Sigmoid colon (tissue), 7 donors: ENCODE measurements at places on chromosomes 7 and 10. TPM values are rescaled to one million over a fixed set of nuclear protein-coding genes. Genes with fewer than 3 reads are reported as not detected.

DNA sequence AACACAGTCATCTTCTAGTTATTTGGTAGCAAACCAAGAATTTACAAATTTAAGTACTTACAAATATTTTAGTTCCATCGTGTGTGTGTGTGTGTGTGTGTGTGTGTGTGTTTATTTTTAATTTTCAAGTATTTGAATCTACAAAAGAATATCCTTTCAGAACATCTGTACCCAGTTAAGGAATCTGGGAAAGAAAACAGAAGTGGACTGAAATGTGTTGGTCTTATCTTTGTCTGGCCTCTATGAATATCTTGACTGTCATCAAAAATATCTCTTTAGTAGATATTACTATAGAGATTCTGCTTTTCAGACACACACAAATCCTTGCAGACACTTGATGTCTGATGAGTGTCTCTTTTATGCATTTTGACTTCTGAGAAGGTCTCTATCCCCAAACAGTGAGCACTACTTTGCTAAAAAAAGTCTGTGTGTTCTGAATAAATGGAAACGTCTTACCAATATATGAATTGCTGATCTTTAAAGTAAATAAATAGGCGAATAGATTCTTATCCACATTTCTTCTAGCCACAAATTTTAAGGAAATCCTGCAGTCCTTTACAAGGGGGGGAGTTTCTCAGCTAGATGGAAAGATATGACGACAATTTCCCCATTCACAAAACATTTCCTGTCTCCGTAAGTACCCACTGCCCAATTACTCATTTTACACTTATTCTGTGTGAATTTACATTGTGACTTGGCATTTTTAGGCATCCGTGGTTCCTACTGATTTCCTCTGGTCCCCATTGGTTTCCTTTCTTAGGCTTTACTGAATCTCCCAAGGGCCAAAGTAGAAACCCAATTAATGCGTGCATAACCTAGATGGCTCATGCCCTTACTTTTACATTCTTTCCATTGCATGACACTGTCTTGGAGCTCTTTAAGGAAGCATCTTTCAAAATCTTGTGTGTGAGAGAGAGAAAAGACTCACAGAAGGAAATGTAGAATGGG lies 36.0 kb downstream of the NRCAM start:
- DNase-seq, result no peak
- H3K4me3 ChIP-seq, result no peak overlapping the region
- no peaks in the 10 kb centered on the region for H3K27me3 ChIP-seq
- no peaks in the 10 kb centered on the region for H3K4me1 ChIP-seq
- no peak overlapping the region for H3K27ac ChIP-seq
- H3K36me3 ChIP-seq, result no peaks in the 10 kb centered on the region

GRCh38 chr7:24038993-24039392 lies 245.0 kb upstream of the NPY start:
- H3K36me3 ChIP-seq, result no peaks in the 10 kb centered on the region
- no peaks in the 10 kb centered on the region for H3K27me3 ChIP-seq
- no peak overlapping the region for H3K27ac ChIP-seq
- H3K4me3 ChIP-seq, result no peak overlapping the region
- DNase-seq, result no peak
- H3K4me1 ChIP-seq, result no peaks in the 10 kb centered on the region

Gene CCL26
- 3.0 TPM for polyA plus RNA-seq

- H3K27me3 ChIP-seq, result no peaks in the 10 kb centered on the region
- H3K27ac ChIP-seq, result no peak overlapping the region
- H3K4me1 ChIP-seq, result no peaks in the 10 kb centered on the region
- DNase-seq, result no peak
- H3K36me3 ChIP-seq, result no peaks in the 10 kb centered on the region
- H3K4me3 ChIP-seq, result no peak overlapping the region
Measured at GRCh38 chr7:90337106-90337505, 9.4 kb upstream of the GTPBP10 start.

Gene MLXIPL
- polyA plus RNA-seq, result 11.9 TPM

Gene NOC3L
- 1.8 TPM for polyA plus RNA-seq

- no peaks in the 10 kb centered on the region for H3K27me3 ChIP-seq
- no peak overlapping the region for H3K4me3 ChIP-seq
- DNase-seq, result no peak
Measured at GRCh38 chr7:131051304-131051703, 276.4 kb upstream of the MKLN1 start.

DNA sequence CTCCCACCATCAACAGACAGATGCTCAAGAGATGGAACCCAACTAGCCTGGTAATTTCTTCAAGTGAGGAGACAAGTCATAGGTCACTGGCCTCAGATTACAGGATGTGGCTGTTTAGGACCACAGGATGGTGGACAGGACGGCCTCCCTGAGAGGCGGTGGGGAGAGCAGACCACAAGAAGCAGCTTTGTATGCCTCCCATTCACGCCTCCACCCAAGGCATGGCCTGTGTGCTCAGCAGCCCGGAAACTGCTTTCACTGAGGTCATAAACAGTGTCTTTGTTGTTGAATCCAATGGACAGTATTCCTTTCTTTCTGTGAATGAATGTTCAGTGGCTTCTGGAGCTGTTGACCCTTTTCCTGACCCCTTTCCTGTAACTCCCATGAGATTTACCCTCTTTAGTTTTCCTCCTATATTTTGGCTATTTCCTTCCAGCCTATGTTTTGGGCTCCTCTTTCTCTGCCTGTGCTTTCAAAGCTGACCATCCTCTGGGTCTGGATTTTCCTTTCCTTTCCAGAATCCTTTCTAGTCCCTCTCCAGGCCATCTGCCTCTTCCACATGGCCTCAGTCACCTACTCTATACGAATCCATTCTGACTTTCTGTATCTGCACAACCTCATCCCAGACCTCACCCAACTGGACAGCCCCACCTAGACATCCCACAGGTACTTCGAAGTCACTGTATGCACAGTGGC lies 32.4 kb upstream of the INPP5F start:
- no peak overlapping the region for H3K4me3 ChIP-seq
- H3K4me1 ChIP-seq, result no peaks in the 10 kb centered on the region
- no peaks in the 10 kb centered on the region for H3K27me3 ChIP-seq
- DNase-seq, result no peak

Gene AS3MT
- polyA plus RNA-seq, result not detected

DNA sequence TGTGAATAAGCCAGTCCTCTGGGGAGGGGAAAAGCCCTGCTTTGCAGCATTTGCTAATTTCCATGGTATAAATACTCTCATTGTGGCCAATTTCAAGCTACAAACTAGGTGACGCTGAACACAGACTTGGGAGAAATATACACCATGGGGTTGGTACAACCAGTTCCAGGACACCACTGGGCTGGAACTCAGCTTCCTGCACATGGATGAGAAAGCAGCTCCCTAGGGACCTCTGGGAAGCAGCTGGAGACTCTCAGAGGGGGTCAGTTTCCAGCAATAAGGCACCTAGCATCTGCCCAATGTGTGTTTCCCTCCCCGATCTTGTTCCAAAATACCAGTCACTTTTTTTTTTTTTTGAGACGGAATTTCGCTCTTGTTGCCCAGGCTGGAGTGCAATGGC lies 56.8 kb upstream of the WDR11 start:
- no peaks in the 10 kb centered on the region for H3K36me3 ChIP-seq
- H3K4me3 ChIP-seq, result no peak overlapping the region
- DNase-seq, result no peak
- H3K4me1 ChIP-seq, result no peaks in the 10 kb centered on the region
- no peak overlapping the region for H3K27ac ChIP-seq

GRCh38 chr10:58435297-58435985 lies 50.2 kb downstream of the TFAM start:
- H3K27ac ChIP-seq, result no peak overlapping the region
- H3K36me3 ChIP-seq, result no peaks in the 10 kb centered on the region
- DNase-seq, result no peak
- no peaks in the 10 kb centered on the region for H3K4me1 ChIP-seq

Gene PDE6C
- not detected for polyA plus RNA-seq

DNA sequence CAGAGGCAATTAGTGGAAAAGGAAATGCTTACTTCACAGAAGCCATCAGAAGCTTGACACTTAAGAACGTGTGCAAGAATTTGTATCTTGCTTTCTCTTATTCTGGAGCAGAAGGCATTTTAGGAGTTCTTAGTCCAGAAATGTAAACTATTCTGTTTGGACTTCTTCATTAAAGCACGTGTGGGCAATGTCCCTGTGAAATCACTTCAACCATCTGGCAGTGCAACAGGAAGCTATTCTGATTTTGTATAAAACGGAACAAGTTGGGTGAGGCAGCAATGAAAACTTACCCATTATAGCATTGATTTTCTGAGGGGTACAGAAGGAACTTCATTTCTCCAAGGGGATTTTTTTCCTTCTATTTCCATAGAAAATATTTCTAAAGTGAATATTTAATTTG lies 21.3 kb upstream of the ARHGAP21 start:
- H3K36me3 ChIP-seq, result no peaks in the 10 kb centered on the region
- H3K4me3 ChIP-seq, result no peak overlapping the region
- no peaks in the 10 kb centered on the region for H3K4me1 ChIP-seq
- H3K27me3 ChIP-seq, result no peaks in the 10 kb centered on the region
- no peak for DNase-seq

DNA sequence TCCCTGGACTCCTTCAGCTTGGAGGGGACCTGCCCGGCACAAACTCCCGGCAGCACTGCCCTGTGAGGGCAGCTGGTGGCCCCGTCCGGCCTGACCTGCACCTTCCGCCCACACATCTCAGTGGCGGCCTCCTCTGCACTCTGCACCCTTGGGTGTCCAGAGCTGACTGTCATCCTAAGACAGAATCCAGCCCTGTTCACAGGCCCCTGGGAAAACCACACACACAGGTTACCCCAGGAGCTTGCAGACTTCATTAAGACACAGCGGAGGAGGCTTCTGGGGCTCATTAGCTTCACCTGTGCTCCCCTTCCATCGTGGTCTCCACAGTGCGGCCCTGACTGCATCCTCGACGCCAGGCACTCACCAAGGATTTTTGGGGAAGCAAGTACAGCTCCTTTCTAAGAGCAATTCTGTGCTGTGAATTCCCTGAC lies 51.5 kb upstream of the SHH start:
- H3K27ac ChIP-seq, result no peak overlapping the region
- DNase-seq, result peak; percentile 27
- H3K36me3 ChIP-seq, result no peaks in the 10 kb centered on the region
- H3K4me1 ChIP-seq, result no peaks in the 10 kb centered on the region
- peaks cover 45% of the 10 kb centered on the region for H3K27me3 ChIP-seq

DNA sequence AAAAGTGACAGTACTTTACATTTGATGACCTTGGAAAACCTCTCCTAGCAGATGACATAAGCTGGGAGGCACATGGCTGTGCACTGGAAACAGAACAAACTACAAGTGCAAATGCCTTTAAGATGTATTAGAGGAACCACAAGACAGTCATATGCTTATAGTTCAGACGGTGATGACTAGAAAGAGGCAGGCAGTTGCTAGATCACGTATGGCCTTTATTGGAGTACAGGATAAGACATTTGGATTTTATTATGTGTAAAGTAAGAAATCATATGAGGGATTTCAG lies 290.0 kb downstream of the SORCS1 start:
- H3K4me3 ChIP-seq, result no peak overlapping the region
- no peaks in the 10 kb centered on the region for H3K36me3 ChIP-seq
- H3K27me3 ChIP-seq, result no peaks in the 10 kb centered on the region
- H3K4me1 ChIP-seq, result no peaks in the 10 kb centered on the region
- no peak for DNase-seq
- no peak overlapping the region for H3K27ac ChIP-seq

DNA sequence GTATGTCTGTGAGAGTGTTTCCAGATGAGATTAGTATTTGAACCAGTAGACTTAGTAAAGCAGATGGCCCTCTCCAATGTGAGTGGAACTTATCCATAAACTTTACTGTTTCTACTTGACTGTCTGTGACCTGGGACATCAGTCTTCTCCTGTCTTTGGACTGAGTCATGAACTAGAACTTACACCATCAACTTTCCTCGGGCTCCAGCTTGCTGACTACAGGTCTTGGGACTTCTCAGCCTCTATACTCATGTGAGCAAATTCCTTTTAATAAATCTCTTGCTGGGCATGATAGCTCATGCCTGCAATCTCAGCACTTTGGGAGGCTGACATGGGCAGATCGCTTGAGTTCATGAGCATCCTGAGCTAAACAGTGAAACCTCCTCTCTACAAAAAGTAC lies 25.7 kb upstream of the WAPL start:
- H3K4me3 ChIP-seq, result no peak overlapping the region
- H3K27ac ChIP-seq, result no peak overlapping the region
- no peaks in the 10 kb centered on the region for H3K36me3 ChIP-seq

DNA sequence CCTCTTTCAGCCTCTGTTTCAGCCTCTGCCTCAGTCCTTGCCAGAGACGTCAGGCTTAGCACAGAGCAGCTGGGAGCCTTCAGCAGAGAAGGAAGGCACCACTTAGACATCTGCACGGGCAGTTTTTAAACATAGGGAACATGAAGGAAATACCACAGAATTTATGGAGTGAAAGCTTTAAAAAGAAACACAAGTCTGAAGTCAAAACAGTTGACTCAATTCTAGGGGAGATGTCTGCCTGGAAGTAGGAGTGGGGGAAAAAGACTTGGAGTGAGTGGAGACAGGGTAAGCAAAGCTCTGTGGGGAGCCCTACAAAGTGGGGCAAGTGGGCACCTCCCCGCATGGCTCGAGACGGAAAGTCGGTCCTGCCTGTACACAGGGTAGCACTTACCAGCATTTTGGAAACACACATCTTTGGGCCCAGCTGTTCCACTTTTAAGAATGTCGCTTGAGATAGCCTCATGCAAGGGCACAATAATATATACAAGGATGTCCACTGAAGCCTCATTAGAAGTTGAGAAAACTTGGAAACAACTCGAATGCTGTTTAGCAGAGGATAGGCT lies 5.0 kb upstream of the TBXAS1 start:
- H3K27me3 ChIP-seq, result no peaks in the 10 kb centered on the region
- no peaks in the 10 kb centered on the region for H3K36me3 ChIP-seq
- no peak for DNase-seq
- peak overlapping the region; percentile 17 for H3K27ac ChIP-seq
- H3K4me1 ChIP-seq, result no peaks in the 10 kb centered on the region
- no peak overlapping the region for H3K4me3 ChIP-seq

GRCh38 chr10:29857843-29858701 lies 201.3 kb downstream of the JCAD start:
- H3K4me3 ChIP-seq, result no peak overlapping the region
- peak overlapping the region; percentile 74 for H3K27ac ChIP-seq
- no peaks in the 10 kb centered on the region for H3K27me3 ChIP-seq
- peaks cover 61% of the 10 kb centered on the region for H3K4me1 ChIP-seq

Gene SPDYE2B
- polyA plus RNA-seq, result not detected

- H3K4me3 ChIP-seq, result no peak overlapping the region
- H3K36me3 ChIP-seq, result no peaks in the 10 kb centered on the region
- DNase-seq, result no peak
- H3K27me3 ChIP-seq, result no peaks in the 10 kb centered on the region
Measured at GRCh38 chr7:147048864-147049263, 932.3 kb downstream of the CNTNAP2 start.

GRCh38 chr10:119502209-119502608 lies 40.3 kb downstream of the RGS10 start:
- no peak overlapping the region for H3K27ac ChIP-seq
- H3K4me3 ChIP-seq, result no peak overlapping the region
- H3K27me3 ChIP-seq, result no peaks in the 10 kb centered on the region
- H3K4me1 ChIP-seq, result peaks cover 31% of the 10 kb centered on the region
- DNase-seq, result no peak
- no peaks in the 10 kb centered on the region for H3K36me3 ChIP-seq

- H3K27ac ChIP-seq, result peak overlapping the region; percentile 17
- peaks cover 8% of the 10 kb centered on the region for H3K4me1 ChIP-seq
- DNase-seq, result no peak
- H3K27me3 ChIP-seq, result no peaks in the 10 kb centered on the region
Measured at GRCh38 chr7:100372256-100372655, 1.0 kb upstream of the PILRA start.
